ENCODE measurements at places on chromosomes 11 and 22. TPM values are rescaled to one million over a fixed set of nuclear protein-coding genes. Genes with fewer than 3 reads are reported as not detected.
A peak's percentile ranks its signal among the peaks of the same experiment; 100 is the strongest.

- no peak for ATAC-seq
These were observed 108.6 kb downstream of the SYN3 start for GRCh38 chr22:32949391-32950173.

GRCh38 chr11:126718276-126718675, 282.3 kb downstream of the KIRREL3 start:
- ATAC-seq: no peak

GRCh38 chr11:111364503-111364902, 14.6 kb downstream of the POU2AF1 start:
- no peak for ATAC-seq

Gene SOX10
- total RNA-seq: 6.9 TPM

GRCh38 chr11:74602637-74603556, 10.5 kb downstream of the POLD3 start:
- ATAC-seq: no peak

DNA sequence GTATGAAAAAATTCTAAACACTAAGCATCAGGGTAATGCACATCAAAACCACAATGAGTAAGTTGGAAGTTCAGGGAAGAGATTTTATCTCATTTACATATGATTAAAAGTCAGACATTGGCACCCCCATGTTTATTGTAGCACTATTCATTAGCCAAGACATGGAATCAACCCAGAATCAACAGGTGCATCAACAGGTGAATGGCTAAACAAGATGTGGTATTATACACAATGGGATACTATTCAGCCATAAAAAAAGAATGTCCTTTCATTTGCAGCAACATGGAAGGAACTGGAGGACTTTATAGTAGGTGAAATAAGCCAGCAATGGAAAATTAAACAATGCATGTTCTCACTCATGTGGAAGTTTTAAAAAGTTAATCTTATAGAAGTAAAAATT, 17.6 kb upstream of the TTC17 start:
- ATAC-seq: no peak

DNA sequence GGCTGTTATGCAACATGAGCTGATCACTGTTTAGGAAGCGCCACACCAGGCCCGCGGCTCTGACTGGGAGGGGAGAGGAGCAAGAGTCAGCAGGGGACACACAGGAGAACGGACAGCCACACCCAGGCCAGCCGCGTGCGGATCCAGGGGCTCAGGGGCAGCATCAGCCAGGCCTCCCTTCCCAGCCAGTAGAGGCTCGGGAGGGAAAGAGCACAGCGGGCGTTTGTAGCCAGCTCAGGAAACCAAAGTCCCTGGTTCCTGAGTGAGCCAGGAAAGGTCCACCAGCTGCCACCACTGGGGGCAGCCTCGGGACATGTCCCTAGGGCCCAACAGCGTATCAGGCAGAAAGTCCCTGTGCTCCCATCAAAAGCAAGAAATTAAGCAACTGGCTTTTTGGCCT, 71.8 kb upstream of the PITPNB start:
- ATAC-seq: peak; percentile 89
